Kidney epithelial cell (primary cell): ENCODE measurements at places on chromosomes 12 and 14. TPM values are rescaled to one million over a fixed set of nuclear protein-coding genes. Genes with fewer than 3 reads are reported as not detected.

IFNG-AS1 gene
- not detected in 2 replicates for total RNA-seq

GRCh38 chr12:81987371-81987770, 228.2 kb upstream of the PPFIA2 start:
- DNase-seq, result no peak

- DNase-seq, result no peak
These were observed 206.6 kb downstream of the CACNA1C start for GRCh38 chr12:2259369-2259768.

RPGRIP1 gene
- total RNA-seq, result not detected in 2 replicates

DNA sequence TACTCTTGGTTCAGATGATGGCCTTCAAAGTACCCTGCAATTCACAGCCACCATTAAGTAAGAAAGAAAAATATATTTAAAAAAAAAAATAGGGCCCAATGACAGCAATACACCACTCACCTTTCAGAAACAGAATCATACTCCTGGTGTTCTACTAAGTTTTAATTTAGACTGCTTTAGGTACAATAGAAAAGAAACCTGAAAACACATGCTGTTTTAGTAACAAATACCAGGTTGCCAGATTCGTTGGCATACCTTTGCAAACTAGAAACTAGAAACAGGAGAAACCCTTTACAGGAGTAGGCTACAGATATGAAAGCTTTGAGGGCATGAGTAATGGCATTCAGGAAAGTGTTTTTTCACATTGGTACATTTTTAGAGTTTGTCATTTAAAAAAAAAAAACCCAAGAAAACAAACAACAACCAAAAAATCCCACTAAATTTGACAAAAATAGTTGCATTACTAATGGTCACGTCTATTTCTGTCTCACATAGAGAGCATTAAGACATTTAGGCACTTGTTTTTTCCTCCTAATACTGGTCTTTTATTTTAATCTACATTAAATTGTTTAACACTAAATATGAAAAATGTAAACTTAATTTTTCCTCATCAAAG, 4.0 kb downstream of the SIX1 start:
- no peak for DNase-seq

CYP27B1 gene
- total RNA-seq, result 4.3 and 5.2 TPM in 2 replicates

- no peak for DNase-seq
These were observed 86.5 kb downstream of the DAAM1 start for GRCh38 chr14:59274991-59275391.

GRCh38 chr12:74551291-74551690, 13.7 kb downstream of the ATXN7L3B start:
- no peak for DNase-seq

- DNase-seq, result no peak
These were observed at the start of gene PTPRO for GRCh38 chr12:15322164-15323061. Gene PTPRO, plus strand, starts transcription at chr12:15322508.

GRCh38 chr12:46787496-46788055, 38.2 kb downstream of the SLC38A4 start:
- DNase-seq, result no peak

DNA sequence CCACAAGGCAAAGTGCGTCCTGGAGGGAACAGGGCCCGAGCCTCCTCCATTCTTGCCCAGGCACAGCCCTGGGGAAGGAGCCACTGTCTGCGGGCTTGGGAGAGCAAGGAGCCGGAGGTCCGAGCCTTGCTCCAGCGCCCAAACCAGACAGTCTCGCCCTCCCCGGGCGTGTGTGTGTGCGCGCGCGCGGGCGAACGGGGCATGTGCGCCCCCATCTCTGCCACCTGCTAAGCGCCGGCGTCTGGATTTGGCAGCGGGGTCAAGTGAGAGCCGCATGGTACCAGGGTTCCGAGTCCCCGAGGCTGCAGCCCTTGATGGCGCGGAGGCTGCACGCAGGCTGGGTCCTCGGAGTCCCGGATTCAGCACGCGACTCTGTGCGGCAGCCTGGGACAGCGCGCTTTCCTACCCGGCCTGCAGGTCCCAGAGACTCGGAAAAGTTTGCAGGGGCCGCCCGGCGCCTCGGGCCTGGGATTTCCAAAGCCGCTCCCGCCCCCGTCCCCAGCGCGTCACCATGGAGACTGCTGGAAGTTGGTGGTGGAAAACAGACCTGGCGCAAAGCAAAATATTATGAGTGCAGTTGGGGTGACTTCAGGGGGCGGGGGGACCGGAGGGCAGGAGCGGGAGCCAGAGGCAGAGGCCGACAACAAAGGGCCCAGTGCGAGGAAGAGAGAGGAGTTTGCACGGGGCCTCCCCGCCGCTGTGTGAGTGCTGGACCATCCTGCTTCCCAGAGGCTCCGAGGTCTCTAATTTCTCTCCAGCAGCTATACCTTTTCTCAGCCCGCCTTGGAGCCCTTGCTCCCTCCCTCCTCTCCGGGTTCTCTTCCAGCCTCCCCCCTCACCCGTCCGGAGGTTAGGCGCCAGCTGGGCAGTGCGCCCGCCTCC, 4.2 kb downstream of the RFX4 start:
- DNase-seq, result no peak

DNA sequence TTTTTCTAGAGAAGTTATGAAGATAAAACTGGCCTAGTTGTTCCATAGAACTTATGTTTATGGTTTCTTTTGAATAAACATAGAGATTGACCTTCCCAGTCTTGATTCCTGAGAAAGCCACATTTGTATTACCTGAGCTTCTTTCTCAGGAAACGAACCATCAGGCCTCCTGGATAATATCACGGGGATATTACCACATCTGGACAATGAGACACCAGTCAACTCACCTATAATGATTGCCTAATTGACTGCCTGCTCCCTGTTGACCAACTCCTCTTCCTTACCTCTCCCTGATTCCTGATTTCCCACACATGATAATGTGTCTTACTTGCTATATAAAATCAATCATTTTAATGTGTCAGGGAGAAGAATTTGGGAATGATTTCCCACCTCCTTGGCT, 822.7 kb downstream of the LRFN5 start:
- DNase-seq, result no peak

DNA sequence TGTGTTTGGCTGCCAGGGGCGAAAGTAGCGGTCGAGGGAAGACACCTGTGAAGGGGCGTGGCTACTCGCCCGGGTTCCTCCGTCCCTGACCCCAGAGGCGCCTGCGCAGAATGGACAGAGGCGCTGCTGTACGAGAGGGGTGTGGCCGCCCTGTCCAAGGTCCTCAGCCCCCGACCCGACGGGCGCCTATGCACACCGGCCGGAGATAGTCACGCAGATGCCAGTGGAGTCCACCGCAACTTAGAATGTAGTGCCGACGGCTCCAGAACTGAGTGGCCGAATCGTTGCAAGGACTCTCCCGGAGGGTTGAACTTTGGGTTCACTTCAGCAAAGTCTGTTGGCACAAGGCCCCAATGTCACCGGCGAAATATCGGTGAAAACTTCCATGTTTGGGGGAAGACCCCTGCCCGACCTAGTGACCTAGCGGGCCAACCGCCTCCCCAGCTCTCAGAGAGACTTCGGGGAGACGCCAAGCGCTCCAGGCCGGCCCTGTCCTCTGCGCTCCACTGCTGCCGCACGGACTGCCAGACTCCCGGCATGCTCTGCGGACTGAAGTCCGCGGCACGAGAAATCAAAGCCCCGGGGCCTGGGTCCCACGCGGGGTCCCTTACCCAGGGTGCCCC, 541 bp upstream of the RNU6-7 start:
- peak; percentile 38 for DNase-seq
